Stimulated activated CD4-positive, alpha-beta T cell treated with anti-CD3 and anti-CD28 coated beads, Interleukin-4, amount 100 ng/mL, for 1 hour (primary cell): ENCODE measurements at places on chromosomes 2 and 18.

- no peak for DNase-seq
Observed at GRCh38 chr18:7723558-7723957, 156.4 kb downstream of the PTPRM start.

- DNase-seq: no peak
Observed at GRCh38 chr2:71678874-71679273, 225.5 kb downstream of the DYSF start.

DNA sequence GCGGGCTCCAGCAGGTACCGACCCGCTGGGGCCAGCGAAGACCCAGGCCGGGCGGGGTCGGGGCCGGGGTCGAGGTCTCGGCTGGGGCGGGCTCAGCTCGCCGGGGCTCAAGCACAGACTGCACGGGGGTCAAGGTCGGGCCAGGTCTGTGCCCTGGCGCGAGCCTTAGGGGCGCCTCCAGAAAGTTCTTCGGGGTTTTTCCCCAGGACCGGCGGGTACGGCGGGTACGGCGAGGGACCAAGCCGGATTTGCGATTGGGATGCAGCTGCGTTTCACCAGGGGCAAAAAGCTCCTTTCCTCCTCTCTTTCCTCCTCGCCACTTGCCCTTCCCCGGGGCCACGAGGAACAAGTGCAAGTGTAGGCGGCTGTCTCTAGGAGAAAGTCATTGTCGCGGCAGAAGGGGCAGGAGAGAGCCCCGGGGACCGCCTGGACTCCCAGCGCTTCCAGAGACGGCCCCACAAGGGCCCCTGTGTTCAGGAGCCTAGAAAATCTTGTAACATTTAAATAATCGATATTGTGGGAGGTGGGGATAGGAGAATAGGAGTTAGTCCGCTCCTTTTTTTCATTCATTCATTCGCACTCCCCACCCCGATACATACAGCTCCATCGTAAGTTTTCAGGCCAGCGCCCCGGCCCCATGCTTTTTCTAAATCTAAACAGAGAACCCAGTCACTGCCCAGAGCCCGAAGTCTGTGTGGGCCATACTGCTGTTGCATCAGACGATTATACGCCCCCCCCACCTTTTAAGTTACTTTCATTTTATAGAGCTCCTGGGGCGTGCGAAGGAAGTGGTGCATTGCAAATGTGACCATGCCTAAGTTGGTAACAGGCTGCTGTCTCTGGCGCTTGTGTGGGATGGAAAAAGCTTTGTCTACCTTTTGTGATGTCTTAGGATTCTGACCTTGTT is 679 bp downstream of the PMAIP1 start:
- DNase-seq: peak; percentile 60

DNA sequence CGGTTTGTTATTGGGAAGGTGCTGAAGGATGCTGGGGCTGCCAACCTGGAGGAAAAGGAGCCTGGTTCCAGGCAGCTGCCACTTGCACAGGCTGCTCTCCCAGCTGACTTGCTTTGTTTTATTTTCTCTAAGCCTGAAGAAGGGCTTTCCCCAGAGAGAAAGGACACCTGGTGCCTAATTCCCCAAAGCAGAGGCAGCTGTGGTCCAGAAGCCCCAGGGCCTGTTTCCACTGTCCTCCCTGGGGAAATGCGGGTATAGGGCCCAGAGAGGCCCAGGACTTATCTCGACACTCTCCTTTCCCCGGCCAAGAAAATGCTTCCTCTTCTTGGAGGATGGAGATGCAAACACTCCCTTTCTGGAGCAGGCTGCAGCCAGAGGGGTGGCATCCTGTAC is 30.1 kb downstream of the INO80C start:
- no peak for DNase-seq

DNA sequence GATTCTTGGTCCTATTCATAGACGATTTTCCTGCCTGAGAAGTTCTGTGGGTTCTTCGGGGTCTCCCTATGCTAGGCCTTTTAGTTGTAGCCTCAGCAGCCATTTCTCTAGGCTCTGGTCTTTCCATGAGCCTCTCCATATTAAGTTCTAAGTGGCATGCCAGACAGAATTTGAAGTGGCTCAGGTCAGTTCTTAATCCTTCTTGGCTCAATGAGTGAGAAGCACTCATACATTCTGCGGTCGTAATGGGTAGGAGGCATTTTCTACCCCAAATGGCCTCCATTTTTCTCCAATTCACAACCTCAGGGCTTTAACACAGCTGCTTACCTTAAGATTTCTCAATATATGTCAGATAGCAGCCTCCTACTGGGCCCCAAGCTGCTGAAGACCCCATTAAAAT is 405.3 kb upstream of the GALNT5 start:
- DNase-seq: no peak

- no peak for DNase-seq
Observed at GRCh38 chr2:86124683-86125082, 18.6 kb downstream of the PTCD3 start.

GRCh38 chr2:208025814-208026184 is 472 bp upstream of the PLEKHM3 start:
- DNase-seq: peak; percentile 25

DNA sequence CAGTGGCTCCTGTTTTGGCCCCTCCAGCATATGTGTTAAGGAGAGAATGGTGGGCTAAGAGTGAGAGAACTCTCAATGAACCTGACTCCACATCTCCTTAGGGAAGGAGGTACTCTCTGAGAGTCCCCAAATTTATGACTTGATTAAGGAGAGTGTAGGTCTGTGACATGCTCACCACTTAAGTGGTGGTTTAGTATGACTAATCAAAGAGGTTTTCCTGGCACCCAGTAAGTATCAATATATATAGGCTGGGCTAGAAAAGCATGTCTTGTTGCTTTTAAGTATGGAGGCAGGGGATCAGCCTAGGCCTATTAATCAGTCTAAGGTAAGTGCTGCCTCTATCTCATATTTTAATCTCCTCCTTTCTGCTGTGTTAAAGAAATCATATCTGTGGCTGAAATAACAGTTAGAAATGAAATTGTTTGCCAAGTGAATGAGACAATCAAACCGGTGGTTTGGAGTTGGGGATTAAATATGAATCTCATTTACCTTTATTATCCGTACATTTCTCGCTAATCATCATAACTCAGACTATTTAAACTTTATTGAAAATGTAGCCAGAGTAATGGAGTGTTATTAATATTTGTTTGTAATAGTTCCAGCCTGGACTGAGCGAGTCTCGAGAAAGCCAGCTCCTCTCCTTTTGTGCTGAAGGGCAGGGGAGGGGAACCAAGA is 107.7 kb upstream of the MEIS1 start:
- DNase-seq: no peak

DNA sequence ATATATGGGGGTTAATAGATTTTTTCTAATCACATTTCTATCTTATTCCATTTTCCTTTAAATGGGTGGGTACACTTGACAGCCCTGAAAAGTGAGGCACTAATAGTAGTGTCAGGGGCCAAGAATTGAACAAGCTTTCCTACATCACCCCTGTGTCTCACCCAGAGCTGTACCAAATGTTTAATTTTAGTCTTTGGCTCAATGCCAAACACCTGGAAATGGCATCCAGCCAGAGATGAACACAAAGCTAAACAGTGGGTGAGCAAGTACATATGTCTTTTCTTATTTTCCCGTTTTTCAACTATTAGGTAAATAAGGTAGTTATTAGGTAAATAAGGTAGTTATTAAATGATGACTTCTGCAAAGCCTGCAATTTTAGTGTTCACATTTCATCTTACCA is 276.3 kb upstream of the ERBB4 start:
- no peak for DNase-seq

GRCh38 chr2:8352296-8352695 is 329.6 kb upstream of the ID2 start:
- no peak for DNase-seq
